ENCODE measurements at places on chromosomes 7 and 10. TPM values are rescaled to one million over a fixed set of nuclear protein-coding genes. Genes with fewer than 3 reads are reported as not detected.

GRCh38 chr10:129945941-129946760, 17.9 kb downstream of the EBF3 start:
- DNase-seq = no peak
- no peak overlapping the region for H3K27ac ChIP-seq
- H3K36me3 ChIP-seq = no peaks in the 10 kb centered on the region
- no peak overlapping the region for H3K4me3 ChIP-seq

DNA sequence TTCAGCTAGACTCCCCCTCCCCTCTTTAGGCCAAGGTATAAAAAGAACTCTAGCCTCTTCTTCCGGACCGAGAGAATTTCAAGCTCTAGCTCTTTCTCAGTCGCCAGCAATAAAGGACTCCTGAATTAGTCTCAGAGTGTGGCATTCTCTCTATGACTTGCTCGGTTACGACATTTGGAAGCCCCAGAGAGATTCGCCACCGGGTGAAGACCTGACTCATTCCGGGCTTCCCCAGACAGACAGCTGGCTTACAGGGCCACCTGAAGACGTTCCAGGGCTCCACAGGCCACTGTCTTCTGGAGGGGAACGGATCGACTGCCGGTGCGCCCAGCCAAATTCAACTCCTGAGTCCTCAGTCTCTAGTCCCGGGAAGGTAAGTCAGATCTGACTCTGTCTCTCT, at the start of gene AKR1B15:
AKR1B15 (plus strand) TSS at position 234 of the 400 bp plus-strand sequence. CDS start 15,510 bp downstream, outside the sequence.
- no peak within 1 kb of the TSS for H3K27ac ChIP-seq
- no peaks in the 10 kb centered on the region for H3K36me3 ChIP-seq
- no peak for DNase-seq
- H3K27me3 ChIP-seq = peaks cover 14% of the 10 kb centered on the region
- peaks cover 4% of the 10 kb centered on the region for H3K4me1 ChIP-seq
- H3K4me3 ChIP-seq = no peak within 1 kb of the TSS

TCAF2 gene
- 5.3 TPM for polyA plus RNA-seq

OR2A12 gene
- not detected for polyA plus RNA-seq

NANOS1 gene
- not detected for polyA plus RNA-seq

DNA sequence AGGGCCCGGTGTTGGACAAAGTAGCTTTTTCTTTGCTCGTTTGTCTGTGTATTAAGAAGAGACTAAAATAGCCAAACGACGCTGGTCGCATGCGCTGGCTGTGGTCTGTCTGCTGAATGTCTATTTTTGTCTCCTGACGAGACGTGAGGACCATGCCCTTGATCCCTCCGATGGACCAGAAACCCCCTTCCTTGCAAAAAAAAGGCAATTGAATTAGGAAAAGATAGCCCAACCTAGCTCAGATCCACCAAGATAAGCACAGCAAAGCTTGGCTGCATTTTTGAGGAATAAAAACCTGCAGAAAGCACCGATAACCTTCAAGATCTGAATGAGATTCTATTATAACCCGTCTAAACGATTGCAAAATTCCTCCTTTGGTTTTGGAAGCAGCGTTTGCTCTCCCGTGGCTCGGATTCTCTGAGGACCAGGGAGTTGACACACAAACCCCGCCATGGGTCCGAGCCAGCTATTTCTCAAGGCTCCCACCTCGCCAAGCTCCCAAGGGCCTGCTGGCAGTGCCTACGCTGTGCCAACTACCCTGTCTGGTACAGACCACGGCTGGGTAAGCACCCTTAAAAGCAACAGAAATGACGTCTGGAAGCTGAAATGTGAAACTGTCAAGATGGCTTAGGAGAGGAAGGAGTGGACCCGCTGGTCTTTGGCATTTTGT, 17.7 kb upstream of the TTYH3 start:
- H3K27me3 ChIP-seq = no peaks in the 10 kb centered on the region
- no peaks in the 10 kb centered on the region for H3K36me3 ChIP-seq
- H3K27ac ChIP-seq = no peak overlapping the region
- no peak overlapping the region for H3K4me3 ChIP-seq
- DNase-seq = no peak

DNA sequence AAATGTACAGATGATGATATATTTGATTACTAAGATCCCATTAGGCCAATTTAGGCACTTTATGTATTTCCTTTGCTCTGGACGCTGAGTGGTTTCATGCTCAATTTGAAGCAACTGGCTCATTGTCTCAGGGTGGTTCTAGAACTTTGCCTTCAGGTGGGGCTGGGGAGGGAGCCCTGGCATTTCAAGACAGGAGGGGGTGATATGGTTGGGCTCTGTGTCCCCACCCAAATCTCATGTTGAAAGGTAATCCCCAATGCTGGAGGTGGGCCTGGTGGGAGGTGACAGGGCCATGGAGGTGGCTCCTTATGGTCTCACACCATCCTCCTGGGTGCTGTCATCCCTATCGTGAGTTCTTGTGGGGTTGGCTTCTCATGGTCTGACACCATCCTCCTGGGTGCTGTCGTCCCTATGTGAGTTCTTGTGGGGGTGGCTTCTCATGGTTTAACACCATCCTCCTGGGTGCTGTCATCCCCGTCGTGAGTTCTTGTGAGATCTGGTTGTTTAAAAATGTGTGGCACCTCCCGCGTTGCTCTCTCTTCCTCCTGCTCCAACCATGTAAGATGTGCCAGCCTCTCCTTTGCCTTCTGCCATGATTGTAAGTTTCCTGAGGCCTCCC, 151.5 kb upstream of the KLF6 start:
- peaks cover 19% of the 10 kb centered on the region for H3K4me1 ChIP-seq
- H3K4me3 ChIP-seq = no peak overlapping the region
- H3K36me3 ChIP-seq = no peaks in the 10 kb centered on the region
- no peaks in the 10 kb centered on the region for H3K27me3 ChIP-seq
- DNase-seq = no peak

GRCh38 chr10:110919971-110920881, 822 bp downstream of the SHOC2 start:
- H3K36me3 ChIP-seq = peaks cover 15% of the 10 kb centered on the region
- H3K4me1 ChIP-seq = peaks cover 69% of the 10 kb centered on the region
- H3K27ac ChIP-seq = peak overlapping the region; percentile 78
- H3K27me3 ChIP-seq = no peaks in the 10 kb centered on the region
- DNase-seq = no peak

NPTX2 gene
- polyA plus RNA-seq = not detected

PDE6C gene
- polyA plus RNA-seq = not detected

CYP2W1 gene
- not detected for polyA plus RNA-seq

- DNase-seq = no peak
- H3K4me1 ChIP-seq = no peaks in the 10 kb centered on the region
- H3K27ac ChIP-seq = no peak overlapping the region
- no peak overlapping the region for H3K4me3 ChIP-seq
- peaks cover 3% of the 10 kb centered on the region for H3K27me3 ChIP-seq
Measured at GRCh38 chr7:142898377-142899170, 13.0 kb upstream of the TRPV6 start.

DNA sequence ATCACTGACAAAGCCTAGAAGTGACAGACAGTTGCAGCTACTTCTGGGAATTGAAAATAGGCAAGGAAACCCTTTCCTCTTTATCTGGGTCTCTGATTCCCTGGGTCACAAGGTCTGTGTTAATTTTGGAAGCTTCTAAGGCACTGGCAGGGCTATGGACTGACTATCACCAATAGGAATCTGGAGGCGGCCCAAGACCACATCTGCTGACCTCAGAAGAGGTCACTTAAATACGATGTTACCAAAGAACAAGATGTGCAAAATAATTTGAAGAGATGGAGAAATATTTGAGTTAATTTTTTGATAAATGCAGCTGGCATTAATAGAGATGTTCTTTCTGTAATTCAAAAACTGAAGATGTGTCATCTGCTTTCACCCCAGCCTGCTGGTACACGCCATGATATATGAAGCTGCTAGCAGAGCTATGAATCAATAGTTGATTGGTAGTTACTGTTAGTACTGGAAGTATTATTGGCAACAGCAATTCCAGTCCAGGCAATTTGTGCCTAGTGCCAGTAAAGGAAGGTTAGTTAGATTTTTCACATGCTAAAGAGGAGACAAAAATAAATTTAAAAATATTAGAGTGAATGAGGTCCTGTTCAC, 5.5 kb upstream of the STEAP4 start:
- DNase-seq = no peak
- H3K4me3 ChIP-seq = no peak overlapping the region
- H3K27me3 ChIP-seq = peaks cover 14% of the 10 kb centered on the region
- H3K36me3 ChIP-seq = no peaks in the 10 kb centered on the region
- H3K27ac ChIP-seq = no peak overlapping the region

DNA sequence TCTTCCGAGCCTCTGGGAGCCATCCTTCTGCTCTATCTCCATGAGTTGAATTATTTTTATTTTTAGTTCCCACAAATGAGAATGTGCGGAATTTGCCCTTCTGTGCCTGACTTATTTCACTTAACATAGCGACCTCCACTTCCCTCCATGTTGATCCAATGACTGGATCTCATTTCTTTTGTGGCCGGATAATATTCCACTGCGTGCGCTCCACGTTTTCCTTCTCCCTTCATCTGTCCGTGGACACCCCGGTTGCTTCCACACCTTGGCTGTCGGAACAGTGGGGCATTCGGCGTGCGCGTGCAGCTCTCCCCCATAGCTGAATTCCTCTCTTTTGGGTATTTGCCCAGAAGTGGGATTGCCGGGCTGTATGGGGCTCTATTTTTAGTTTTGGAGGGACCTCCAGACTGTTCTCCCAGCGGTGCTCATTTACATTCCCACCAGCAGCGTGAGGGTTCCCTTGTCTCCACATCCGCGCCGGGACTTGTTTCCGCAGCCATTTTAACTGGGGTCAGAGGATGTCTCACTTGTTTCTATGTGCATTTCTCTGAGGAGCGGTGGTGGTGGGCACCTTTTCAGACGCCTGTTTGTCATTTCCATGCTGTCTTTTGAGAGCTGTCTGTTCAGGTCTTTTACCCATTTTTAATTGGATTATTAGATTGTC, 51.0 kb upstream of the SUN1 start:
- H3K4me3 ChIP-seq = no peak overlapping the region
- peak overlapping the region; percentile 48 for H3K27ac ChIP-seq
- no peak for DNase-seq
- H3K36me3 ChIP-seq = peaks cover 44% of the 10 kb centered on the region
- no peaks in the 10 kb centered on the region for H3K27me3 ChIP-seq

GRCh38 chr7:36370046-36370445, 19.6 kb upstream of the ANLN start:
- H3K4me1 ChIP-seq = no peaks in the 10 kb centered on the region
- H3K36me3 ChIP-seq = no peaks in the 10 kb centered on the region
- H3K4me3 ChIP-seq = no peak overlapping the region
- no peak overlapping the region for H3K27ac ChIP-seq
- DNase-seq = no peak

SPDYE18 gene
- not detected for polyA plus RNA-seq

- H3K4me1 ChIP-seq = no peaks in the 10 kb centered on the region
- H3K4me3 ChIP-seq = no peak overlapping the region
- peaks cover 8% of the 10 kb centered on the region for H3K36me3 ChIP-seq
- H3K27ac ChIP-seq = no peak overlapping the region
Measured at GRCh38 chr7:148825338-148825737, 58.8 kb downstream of the EZH2 start.

GRCh38 chr7:107972941-107973376, 30.0 kb downstream of the LAMB1 start:
- H3K27ac ChIP-seq = no peak overlapping the region
- H3K27me3 ChIP-seq = peaks cover 5% of the 10 kb centered on the region
- no peaks in the 10 kb centered on the region for H3K4me1 ChIP-seq
- DNase-seq = no peak
- no peaks in the 10 kb centered on the region for H3K36me3 ChIP-seq

GRCh38 chr7:91852263-91852741, 28.2 kb downstream of the MTERF1 start:
- H3K27ac ChIP-seq = no peak overlapping the region
- H3K4me3 ChIP-seq = no peak overlapping the region
- H3K4me1 ChIP-seq = peaks cover 19% of the 10 kb centered on the region
- peaks cover 37% of the 10 kb centered on the region for H3K36me3 ChIP-seq
- no peaks in the 10 kb centered on the region for H3K27me3 ChIP-seq

DNA sequence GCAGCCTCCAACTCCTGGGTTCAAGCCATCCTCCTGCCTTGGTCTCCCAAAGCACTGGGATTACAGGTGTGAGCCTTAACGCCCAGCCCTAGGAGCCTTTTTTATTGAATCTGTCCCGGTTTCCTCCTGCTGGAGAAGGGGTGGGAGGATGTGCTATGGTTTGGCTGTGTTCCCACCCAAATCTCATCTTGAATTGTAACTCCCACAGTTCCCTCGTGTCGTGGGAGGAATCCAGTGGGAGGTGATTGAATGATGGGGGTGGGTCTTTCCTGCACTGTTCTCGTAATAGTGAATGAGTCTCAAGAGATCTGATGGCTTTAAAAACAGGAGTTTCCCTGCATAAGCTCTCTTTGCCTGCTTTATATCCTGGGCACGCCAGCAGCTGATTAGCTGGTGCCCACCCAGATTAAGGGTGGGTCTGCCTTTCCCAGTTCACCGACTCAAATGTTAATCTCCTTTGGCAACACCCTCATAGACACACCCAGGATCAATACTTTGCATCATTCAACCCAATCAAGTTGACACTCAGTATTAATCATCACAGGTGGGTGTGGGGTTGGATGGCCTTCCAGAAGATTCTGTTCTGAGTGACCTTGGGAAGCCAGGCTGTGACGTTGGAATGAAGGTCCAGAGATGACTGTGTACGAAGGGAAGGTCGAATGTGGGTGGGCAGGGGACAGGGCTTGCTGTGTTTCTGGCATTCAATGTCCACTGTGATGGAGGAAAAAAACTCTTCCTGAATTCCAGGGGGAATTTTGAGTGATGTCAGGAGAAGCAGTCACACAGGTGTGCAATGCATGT, 33.8 kb upstream of the CUX1 start:
- DNase-seq = no peak
- no peak overlapping the region for H3K27ac ChIP-seq
- peaks cover 4% of the 10 kb centered on the region for H3K4me1 ChIP-seq
- H3K36me3 ChIP-seq = no peaks in the 10 kb centered on the region
- H3K4me3 ChIP-seq = no peak overlapping the region
- H3K27me3 ChIP-seq = peaks cover under 1% of the 10 kb centered on the region

DNA sequence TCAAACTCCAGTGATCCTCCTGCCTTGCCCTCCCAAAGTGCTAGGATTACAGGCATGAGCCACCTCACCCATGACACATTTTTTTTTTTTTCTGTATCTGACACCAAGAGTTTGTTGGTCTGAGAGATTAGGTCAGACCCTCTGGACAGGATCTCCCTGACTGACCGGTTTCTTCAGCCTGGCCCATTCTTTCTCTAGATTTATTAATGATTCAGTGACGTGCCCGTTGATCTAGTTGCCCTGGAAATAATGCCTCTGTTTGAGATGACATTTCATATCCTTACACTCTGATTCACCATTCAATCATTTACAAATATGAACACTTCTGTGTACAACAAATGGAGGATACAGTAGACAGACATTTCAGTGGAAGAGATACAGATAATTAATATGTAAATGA, 1.4 kb upstream of the ZNF212 start:
- H3K27ac ChIP-seq = peak overlapping the region; percentile 53
- peaks cover 36% of the 10 kb centered on the region for H3K4me1 ChIP-seq
- H3K36me3 ChIP-seq = peaks cover 4% of the 10 kb centered on the region
- H3K27me3 ChIP-seq = no peaks in the 10 kb centered on the region
- no peak overlapping the region for H3K4me3 ChIP-seq

GPR15LG gene
- polyA plus RNA-seq = not detected

DNA sequence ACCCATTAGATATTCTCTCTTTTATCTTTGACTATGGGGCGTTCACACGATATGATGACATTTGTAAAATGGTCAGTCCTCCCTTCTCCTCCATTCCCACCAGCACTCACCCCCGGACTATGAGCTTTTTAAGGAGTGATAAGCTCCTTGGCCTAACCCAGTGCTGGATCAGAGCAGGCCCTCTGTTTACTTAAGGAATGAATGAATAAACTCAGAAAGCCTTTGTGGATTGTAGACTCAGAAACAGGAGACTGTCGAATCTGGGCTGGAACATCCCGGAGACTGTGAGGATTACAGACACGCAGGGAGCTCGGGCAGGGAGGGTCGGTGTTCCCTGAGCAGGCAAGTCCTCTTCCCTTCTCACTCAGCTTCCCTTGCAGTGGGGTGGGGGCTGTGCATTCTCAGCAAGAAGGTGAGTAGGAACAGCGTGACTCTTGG, 6.8 kb upstream of the ZCCHC24 start:
- H3K27me3 ChIP-seq = no peaks in the 10 kb centered on the region
- no peak overlapping the region for H3K4me3 ChIP-seq
- H3K4me1 ChIP-seq = peaks cover 4% of the 10 kb centered on the region
- H3K36me3 ChIP-seq = no peaks in the 10 kb centered on the region

Data from naive thymus-derived CD8-positive, alpha-beta T cell (primary cell).